NCI-H187 treated with DMSO at 0.1 percent for 48 hours (cell line): ENCODE measurements at places on chromosomes 5 and 9.

DNA sequence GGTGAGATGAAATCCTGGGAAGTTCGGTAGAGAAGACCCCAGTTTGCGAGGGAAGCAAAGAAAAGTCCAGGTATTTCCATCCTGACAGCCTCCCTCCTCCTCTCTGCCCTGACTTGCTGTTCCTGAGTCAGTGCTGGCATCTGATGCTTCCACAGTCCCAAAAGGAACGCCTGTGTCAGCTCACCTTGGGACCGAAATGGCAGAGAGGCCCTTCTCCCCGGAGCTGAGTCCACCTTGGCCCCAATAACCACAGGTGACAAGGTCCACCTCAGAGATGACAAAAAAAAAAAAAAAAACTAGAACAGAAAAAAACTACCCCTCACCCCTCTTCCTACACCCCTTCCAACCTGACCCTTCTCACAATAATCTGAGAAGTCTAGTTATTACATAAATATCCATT lies 31.6 kb downstream of the SLC6A7 start:
- DNase-seq: no peak

- no peak for DNase-seq
These were observed 6.0 kb downstream of the KIF2A start for GRCh38 chr5:62312036-62312435.

GRCh38 chr9:114484854-114485443 lies 20.3 kb downstream of the WHRN start:
- no peak for DNase-seq

GRCh38 chr5:8068078-8068477 lies 199.1 kb downstream of the MTRR start:
- no peak for DNase-seq

- no peak for DNase-seq
These were observed 265.5 kb upstream of the ADAMTSL1 start for GRCh38 chr9:18208166-18209059.

DNA sequence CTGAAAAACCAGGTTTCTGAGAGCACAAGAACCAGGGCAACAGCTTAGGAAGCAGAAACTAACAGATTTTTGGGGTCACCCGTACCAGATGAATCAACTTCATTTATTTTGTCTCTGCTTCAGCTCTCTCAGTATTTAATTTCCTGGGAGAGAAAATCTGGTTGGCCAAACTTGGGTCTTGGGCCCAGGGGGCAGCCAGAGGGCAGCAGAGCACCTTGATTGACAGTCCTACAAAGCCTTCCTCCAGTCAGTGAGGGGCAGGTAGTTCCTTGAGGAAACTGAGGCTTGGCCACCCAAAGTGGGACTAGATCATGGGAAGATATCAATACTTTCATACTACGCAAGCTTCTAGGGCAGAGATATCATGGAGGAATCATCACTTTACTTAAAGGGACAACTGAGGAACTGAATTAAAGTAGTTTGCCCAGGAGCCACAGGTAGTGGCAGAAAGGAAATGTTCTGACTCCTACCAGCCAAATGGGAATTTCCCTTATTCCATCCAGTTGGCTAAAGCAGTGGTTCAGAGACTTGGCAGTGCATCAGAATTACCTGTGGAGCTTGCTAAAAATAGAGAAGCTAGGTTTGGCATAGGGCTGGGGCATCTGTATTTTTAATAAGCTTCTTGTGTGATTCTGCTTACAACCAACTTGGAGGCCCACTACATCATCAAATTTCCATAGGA lies 21.5 kb upstream of the ARHGAP26 start:
- DNase-seq: no peak

DNA sequence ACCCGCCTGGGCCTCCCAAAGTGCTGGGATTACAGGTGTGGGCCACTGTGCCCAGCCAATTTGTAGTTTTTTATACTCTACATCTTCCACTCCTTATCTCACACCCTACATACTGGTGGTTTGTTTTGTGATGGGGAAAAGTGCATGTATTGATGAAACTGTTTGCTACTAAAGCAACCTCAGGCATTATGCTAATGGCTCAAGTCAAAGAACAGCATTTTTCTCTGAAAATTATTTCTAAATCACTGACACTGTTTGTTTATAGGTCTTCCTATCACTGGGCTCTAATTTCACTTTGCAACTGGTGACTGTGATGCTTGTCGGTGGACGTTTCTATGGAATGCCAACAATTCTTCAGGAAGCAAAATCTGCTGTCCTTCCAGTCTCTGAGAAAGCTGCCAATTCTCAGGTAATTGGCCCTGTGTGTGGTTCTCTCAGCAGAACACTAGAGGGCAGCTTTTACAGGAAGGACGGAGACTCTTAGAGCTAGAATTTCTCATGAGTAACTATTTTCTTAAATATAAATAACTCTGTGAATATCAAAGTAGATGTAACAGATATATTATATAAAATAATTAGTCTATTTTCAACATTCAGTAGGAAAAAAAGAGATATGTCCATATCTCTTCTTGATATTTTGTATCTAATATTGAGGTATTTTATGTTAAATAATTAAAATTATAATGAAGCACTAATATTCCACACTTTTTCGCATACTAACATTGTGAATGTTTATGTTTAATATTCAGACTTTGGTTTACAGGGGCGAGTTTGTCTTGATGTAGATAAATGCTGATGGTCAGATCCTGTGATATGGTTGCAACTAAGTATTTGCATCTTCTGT lies 244.1 kb downstream of the ADGRV1 start:
- no peak for DNase-seq
